ENCODE measurements at places on chromosomes 2 and 18.

GRCh38 chr2:136344339-136344738 lies 226.4 kb upstream of the CXCR4 start:
- DNase-seq: no peak

- DNase-seq: no peak
These were observed 331.8 kb upstream of the SLC8A1 start for GRCh38 chr2:40783704-40784103.

DNA sequence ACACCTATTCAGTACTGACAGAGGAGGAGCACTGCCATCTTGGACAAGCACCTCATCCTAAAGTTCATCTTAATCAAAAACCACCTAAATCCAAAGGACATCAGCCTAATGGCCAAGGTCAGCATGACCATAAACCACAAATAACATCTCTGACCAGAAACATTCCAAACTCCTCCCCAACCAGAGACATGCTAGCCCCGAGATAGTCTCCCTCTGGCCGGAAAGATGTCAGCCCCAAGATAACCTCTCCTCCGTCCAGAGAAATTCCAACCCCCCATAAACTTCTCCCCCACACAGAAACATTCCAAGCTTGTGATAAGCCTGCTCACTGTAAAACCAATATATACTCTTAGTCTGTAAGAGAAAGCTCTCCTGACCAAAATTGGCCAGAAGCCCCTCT lies 260.6 kb downstream of the CLIP4 start:
- no peak for DNase-seq

- DNase-seq: no peak
These were observed 4.5 kb downstream of the GFPT1 start for GRCh38 chr2:69382547-69382946.

DNA sequence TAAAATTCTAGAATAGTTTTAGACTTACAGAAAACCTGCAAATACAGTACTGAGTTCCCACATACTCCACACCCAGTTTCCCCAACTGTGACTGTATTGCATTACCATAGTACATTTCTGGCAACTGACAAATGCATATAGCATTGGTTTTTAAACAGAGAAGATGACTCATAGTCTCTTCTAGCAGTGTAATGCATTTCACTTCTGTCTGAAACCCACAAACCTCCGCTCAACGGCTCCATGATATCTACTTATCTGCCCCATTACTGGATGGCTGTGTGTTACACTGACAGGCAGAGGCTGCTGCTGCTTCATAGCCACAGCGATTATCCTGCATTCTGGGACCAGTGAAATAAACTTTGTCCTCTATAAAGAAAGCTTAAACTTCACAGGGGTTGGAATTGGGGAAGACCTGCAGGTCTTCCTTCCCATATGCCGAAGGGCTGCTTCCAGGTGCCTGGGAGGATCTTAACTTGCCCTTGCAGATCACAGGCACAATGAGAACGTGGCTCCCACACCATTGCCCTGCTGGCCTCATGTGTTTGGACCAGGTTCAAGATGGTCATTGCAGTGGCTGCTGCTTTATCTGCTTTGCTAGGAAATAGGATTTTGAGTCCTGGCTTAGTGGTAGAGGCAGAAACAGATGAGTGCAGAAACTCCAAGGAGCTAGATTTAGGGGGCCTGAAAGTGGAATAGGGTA lies 742.6 kb upstream of the HS6ST1 start:
- DNase-seq: no peak

- no peak for DNase-seq
These were observed 228.3 kb downstream of the MYCN start for GRCh38 chr2:16168506-16169264.

- no peak for DNase-seq
These were observed 114.7 kb downstream of the MTX2 start for GRCh38 chr2:176383836-176384442.

GRCh38 chr18:36629138-36629530 lies 199.7 kb downstream of the TPGS2 start:
- DNase-seq: no peak

GRCh38 chr2:217387776-217388387 lies 528.0 kb upstream of the TNP1 start:
- no peak for DNase-seq

GRCh38 chr2:164662066-164662465 lies 40.8 kb upstream of the GRB14 start:
- DNase-seq: no peak

DNA sequence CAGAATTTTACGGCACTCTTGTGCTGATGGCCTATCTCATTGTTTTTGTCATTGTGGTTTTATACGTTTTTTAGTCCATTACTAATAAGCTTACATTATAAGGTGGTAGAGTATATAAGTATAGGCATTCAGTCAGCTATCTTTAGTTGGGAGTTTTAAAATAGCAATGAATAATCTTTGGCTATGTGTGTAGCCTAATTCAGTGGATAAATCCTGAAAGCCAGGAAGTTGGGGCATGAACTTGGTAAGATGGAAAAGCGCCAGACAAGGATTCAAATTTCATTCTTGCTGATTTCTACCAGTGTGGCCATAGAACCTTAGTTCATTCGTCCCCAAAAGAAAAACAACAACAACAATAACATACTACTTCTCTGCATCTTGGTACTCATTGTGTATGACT lies 31.2 kb downstream of the EPC2 start:
- DNase-seq: no peak

- DNase-seq: no peak
These were observed 156.6 kb downstream of the DYSF start for GRCh38 chr2:71609958-71610357.

- no peak for DNase-seq
These were observed 6.1 kb downstream of the GPR17 start for GRCh38 chr2:127651971-127652550.

- peak; percentile 62 for DNase-seq
These were observed 24.3 kb downstream of the TMEM237 start for GRCh38 chr2:201618744-201619662.

GRCh38 chr2:10900216-10901109 lies 11.3 kb upstream of the KCNF1 start:
- DNase-seq: no peak

DNA sequence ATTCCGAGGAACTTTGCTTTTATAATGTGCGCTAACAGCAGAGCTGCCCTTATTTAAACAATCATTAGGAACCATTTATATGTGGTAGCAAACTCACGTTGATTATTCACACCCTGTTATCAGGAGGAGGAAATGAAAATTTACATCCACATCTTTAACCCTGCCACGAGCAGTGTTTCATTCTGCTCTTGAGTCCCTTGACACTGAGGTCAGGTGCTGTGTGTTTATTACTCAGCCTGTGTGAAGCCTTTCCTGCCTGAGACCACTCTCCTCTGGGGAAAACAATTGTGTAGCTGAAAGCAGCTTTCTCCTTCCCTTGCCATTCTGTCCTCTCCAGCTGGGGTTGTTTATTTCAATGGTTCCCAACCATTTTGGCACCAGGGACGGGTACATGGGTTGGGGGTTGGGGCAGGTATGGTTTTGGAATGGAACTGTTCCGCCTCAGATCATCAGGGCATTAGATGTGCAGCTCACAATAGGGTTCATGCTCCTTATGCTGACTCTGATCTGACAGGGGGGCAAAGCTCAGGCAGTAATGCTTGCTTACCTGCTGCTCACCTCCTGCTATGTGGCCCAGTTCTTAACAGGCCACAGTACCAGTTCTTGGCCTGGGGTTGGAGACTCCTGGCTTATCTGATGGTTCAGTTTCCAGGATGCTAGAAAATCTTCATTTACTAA lies 651.1 kb downstream of the TDRD15 start:
- no peak for DNase-seq

- DNase-seq: no peak
These were observed 278.9 kb upstream of the DLGAP1 start for GRCh38 chr18:4734021-4734420.

DNA sequence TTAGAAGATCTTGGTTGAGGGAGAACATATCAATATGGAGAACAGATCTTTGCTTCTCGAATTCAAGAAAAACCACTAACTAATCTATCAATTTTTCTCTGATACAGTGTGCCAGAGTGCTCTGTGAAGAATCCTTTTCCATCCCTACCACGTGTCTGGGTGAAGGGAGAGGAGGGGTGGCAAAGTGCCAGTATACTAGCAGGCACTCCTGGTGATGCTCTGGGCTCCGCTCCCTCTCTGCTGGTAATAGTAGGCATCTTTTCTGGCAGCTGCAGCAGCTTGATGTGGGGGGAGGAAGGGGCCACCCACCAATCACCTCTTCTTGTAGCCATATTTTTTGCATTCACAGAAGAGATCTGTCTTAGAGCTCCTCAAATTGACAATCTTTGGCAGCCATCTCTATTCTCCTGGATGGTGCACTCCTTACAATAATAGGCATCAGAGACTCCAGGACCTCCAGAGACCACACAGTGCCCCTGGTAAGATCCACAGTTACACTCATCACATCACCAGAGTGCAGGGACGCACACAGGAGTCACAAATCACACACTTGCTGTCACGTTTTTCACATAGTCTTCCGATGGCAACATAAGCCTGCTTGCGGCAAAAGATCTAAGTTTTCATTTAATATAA lies 15.7 kb downstream of the STK39 start:
- no peak for DNase-seq

GRCh38 chr2:42567806-42568400 lies 529 bp upstream of the MTA3 start:
- no peak for DNase-seq
